Left lung (tissue), 14 donors: ENCODE measurements at places on chromosomes 2 and 18. TPM values are rescaled to one million over a fixed set of nuclear protein-coding genes. Genes with fewer than 3 reads are reported as not detected.

Gene RIT2
- polyA plus RNA-seq: not detected

- no peaks in the 10 kb centered on the region for H3K4me1 ChIP-seq
- no peaks in the 10 kb centered on the region for H3K27me3 ChIP-seq
- H3K27ac ChIP-seq: no peak overlapping the region
- no peaks in the 10 kb centered on the region for H3K36me3 ChIP-seq
Measured at GRCh38 chr18:47997338-47997780, 66.9 kb upstream of the SMAD2 start.

GRCh38 chr2:23592898-23593751 is 208.1 kb downstream of the KLHL29 start:
- no peak overlapping the region for H3K27ac ChIP-seq
- DNase-seq: no peak
- H3K4me1 ChIP-seq: no peaks in the 10 kb centered on the region
- H3K4me3 ChIP-seq: no peak overlapping the region
- H3K27me3 ChIP-seq: no peaks in the 10 kb centered on the region

GRCh38 chr2:28978606-28979005 is 2.5 kb upstream of the TOGARAM2 start:
- H3K27ac ChIP-seq: no peak overlapping the region
- H3K36me3 ChIP-seq: no peaks in the 10 kb centered on the region
- H3K4me3 ChIP-seq: no peak overlapping the region
- H3K4me1 ChIP-seq: no peaks in the 10 kb centered on the region
- H3K27me3 ChIP-seq: no peaks in the 10 kb centered on the region
- no peak for DNase-seq

Gene ATP6V1B1
- 4.8 TPM for polyA plus RNA-seq

GRCh38 chr18:9925369-9925768 is 11.6 kb downstream of the VAPA start:
- H3K27me3 ChIP-seq: no peaks in the 10 kb centered on the region
- DNase-seq: no peak
- H3K4me3 ChIP-seq: no peak overlapping the region
- peaks cover 32% of the 10 kb centered on the region for H3K4me1 ChIP-seq
- no peak overlapping the region for H3K27ac ChIP-seq

GRCh38 chr18:4405965-4406364 is 49.1 kb downstream of the DLGAP1 start:
- no peaks in the 10 kb centered on the region for H3K36me3 ChIP-seq
- no peak overlapping the region for H3K27ac ChIP-seq

Gene LHCGR
- polyA plus RNA-seq: 0.21 TPM

Gene CTNNA2
- 0.17 TPM for polyA plus RNA-seq

Gene KHK
- polyA plus RNA-seq: 4.2 TPM

GRCh38 chr2:152200565-152201465 is 25.3 kb upstream of the STAM2 start:
- peak; percentile 86 for DNase-seq
- no peak overlapping the region for H3K27ac ChIP-seq

GRCh38 chr2:176514805-176515500 is 245.7 kb downstream of the MTX2 start:
- no peak for DNase-seq
- no peaks in the 10 kb centered on the region for H3K36me3 ChIP-seq
- H3K4me3 ChIP-seq: no peak overlapping the region
- no peaks in the 10 kb centered on the region for H3K4me1 ChIP-seq
- H3K27ac ChIP-seq: no peak overlapping the region

Gene RAB17
- polyA plus RNA-seq: 20.7 TPM

- H3K36me3 ChIP-seq: no peaks in the 10 kb centered on the region
- no peak overlapping the region for H3K27ac ChIP-seq
- H3K27me3 ChIP-seq: no peaks in the 10 kb centered on the region
- H3K4me3 ChIP-seq: no peak overlapping the region
Measured at GRCh38 chr2:203097735-203098134, 83.1 kb downstream of the NBEAL1 start.

DNA sequence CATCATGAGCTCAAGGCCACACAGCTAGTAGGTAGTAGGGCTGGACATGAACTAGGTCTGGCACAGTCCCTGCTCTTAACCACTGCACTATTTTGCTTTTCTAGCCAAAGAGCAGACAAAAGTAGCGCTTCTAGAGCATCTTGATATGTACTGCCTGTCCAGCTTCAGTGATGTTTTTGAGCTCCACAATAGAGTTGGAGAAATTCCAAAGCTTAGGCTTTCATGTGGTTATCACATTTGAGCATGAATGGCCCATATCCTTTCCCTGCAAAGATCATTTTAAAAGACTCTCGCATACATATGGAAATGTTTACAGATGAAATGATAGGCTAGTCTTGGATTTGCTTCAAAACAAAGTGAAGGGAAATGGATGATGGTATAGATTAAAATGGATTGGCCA is 128.7 kb downstream of the MAP3K20 start:
- DNase-seq: peak; percentile 51
- H3K27ac ChIP-seq: no peak overlapping the region
- no peak overlapping the region for H3K4me3 ChIP-seq
- no peaks in the 10 kb centered on the region for H3K36me3 ChIP-seq
- no peaks in the 10 kb centered on the region for H3K27me3 ChIP-seq
- H3K4me1 ChIP-seq: no peaks in the 10 kb centered on the region

GRCh38 chr2:55138882-55139229 is 88.6 kb upstream of the RTN4 start:
- H3K36me3 ChIP-seq: no peaks in the 10 kb centered on the region
- no peak overlapping the region for H3K4me3 ChIP-seq
- H3K4me1 ChIP-seq: peaks cover 53% of the 10 kb centered on the region

GRCh38 chr18:56315363-56315762 is 323.0 kb downstream of the TXNL1 start:
- H3K27ac ChIP-seq: no peak overlapping the region
- no peak for DNase-seq
- H3K36me3 ChIP-seq: no peaks in the 10 kb centered on the region
- no peaks in the 10 kb centered on the region for H3K27me3 ChIP-seq

GRCh38 chr18:8783335-8783993 is 78.1 kb downstream of the MTCL1 start:
- no peaks in the 10 kb centered on the region for H3K36me3 ChIP-seq
- H3K4me1 ChIP-seq: no peaks in the 10 kb centered on the region
- DNase-seq: no peak

DNA sequence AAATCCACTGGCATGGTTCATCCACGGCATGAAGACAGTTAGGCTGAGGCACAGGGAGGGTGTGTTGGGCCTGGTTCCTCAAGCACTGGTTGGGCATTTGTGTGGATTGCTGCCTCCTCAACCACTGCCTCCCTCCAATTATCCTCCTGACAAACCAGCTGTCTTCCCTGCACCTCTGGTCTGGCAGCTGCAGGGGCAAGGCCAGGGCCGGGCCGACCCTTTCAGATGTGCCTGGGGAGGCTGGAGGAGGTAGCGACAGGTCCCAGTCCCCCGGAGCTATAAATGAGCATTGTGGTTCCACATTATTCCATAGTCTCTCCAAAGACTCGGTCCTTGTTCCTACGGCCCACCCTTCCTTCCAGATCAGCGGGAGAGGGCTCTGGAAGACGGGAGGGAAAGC is 86.2 kb downstream of the MBP start:
- no peaks in the 10 kb centered on the region for H3K27me3 ChIP-seq
- no peaks in the 10 kb centered on the region for H3K36me3 ChIP-seq
- H3K27ac ChIP-seq: no peak overlapping the region
- no peaks in the 10 kb centered on the region for H3K4me1 ChIP-seq
- no peak overlapping the region for H3K4me3 ChIP-seq

Gene HRH4
- 0.12 TPM for polyA plus RNA-seq

Gene RUFY4
- 0.71 TPM for polyA plus RNA-seq

DNA sequence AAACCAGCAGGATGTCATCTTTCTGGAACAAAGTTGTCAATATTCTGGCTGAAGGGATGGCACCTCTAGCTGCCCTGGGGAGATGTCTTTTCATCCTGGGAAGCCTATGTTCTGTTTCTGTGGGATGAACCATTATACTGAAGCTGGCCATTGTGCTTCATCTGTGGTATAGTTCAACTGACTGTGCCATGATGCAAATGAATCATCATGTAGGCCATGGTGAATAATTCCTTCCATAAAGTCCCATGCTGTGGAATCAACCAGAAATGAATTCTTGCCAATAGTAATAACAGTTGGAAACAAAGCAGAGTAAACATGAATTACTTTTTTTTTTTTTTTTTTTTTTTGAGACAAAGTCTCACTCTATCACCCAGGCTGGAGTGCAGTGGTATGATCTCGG is 64.1 kb upstream of the CNGA3 start:
- no peaks in the 10 kb centered on the region for H3K36me3 ChIP-seq
- no peaks in the 10 kb centered on the region for H3K27me3 ChIP-seq
- H3K27ac ChIP-seq: no peak overlapping the region
